ENCODE measurements at places on chromosomes 2 and 18.

- no peak for DNase-seq
These were observed 297.9 kb downstream of the RDH14 start for GRCh38 chr2:18262601-18263000.

DNA sequence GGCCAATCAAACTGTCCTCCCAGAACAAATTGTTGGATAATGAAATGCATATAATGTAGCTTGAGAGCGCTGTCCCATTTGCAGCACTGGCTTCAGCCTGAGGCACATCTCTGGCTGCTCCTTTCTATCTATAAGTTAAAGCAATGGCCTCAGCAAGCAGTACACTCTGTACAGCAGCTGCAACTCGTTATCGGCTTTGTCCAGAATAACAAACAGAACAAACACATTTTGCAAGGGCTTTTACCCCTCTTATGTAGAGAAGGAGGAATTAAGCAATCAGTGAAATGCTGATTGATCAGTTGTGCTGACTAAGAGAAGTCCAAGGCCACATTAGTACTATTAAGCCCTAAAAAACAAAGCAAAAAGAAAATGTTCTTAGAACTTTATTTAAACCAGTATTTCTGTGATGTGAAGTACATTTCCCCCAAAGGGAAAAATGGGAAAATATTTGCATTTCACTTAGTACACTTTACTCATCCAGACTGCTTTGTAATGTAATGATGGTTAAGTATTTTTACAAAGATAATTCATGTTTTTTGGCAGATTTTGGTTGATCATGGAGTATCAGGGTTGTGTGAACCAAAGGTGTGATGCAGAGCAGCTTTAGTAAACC, 15.0 kb upstream of the CPS1 start:
- DNase-seq: no peak

GRCh38 chr2:192885569-192886160, 690.9 kb upstream of the TMEFF2 start:
- no peak for DNase-seq

DNA sequence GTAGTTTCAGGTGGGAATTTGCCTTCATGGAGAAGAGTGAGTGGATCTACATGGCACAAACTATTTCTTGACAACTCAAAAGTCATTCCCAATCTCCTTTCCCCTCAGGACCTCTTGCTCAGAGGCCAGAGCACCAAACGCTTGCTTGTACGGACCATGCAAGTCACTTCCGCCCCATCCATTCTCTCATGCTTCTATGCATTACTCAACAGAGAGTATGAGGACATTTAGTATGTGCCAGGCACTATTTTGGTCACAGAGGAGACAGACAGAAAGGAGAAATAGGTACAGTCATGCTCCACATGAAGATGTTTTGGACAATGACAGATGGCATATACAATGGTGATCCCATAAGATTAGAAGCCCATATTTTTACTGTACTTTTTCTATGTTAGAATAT, 117.5 kb downstream of the ACTR3 start:
- no peak for DNase-seq

DNA sequence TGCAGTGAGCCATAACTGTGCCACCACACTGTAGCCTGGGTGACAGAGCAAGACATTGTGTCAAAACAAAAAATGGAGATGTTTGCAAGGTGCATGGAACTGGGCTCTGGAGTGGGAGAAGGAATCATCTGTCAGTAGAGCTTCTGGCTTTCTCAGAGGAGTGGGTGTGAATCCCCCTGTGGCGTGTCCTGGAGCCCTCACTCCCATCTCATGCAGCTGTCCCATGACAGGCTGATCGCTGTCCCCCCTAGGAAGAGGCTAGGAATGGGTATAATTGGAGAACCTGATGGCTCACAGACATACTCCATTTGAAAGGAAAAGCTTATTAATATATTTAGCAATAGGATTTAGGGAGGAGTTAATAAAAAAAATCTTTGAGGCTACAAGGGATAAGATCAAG, 125.8 kb upstream of the EPB41L3 start:
- DNase-seq: no peak

- DNase-seq: no peak
These were observed 272.9 kb downstream of the TGIF1 start for GRCh38 chr18:3722649-3723433.

GRCh38 chr2:19392191-19392590, 33.8 kb upstream of the OSR1 start:
- no peak for DNase-seq

DNA sequence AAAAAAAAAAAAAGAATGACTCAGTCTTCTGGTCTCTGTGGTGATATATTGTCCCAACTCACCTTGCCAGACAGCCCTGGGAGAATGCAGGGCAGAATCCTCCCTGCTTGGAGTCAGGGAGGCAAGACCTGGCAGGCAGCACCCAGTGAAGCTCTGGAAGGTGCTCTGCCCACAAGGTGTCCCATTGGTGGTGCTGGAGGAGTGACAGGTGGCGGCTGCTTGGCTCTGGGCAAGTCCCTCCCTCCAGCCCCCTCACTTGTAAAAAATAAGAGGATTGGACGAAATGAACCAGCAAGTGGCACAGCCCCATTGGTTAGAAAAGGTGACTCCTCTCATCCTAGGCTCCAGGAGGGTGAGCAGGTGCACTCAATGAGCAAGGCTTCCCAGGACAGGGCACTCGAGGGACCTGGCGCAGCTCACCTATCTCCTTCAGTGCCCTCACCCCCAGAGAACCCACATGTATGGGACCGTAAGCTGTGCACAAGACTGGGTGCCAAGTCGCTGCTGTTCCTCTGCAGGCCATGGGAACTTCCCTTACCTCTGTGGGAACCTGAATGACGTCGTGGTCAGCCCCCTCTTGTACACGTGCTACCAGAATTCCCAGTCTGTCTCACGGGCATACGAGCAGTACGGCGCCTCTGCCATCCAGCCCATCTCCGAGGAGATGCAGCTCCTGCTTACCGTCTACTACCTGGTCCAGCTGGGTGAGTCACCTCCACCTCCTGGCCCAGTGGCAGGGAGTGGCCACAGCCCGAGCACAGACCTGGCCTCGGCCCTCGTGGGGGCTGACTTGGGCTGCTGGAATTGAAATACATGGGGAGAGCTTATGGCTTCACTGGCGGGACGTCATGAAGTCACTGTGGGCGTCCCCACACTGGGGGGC, 54.6 kb downstream of the GREB1 start:
- DNase-seq: peak; percentile 47

GRCh38 chr2:620471-621302, 56.5 kb downstream of the TMEM18 start:
- peak; percentile 25 for DNase-seq

DNA sequence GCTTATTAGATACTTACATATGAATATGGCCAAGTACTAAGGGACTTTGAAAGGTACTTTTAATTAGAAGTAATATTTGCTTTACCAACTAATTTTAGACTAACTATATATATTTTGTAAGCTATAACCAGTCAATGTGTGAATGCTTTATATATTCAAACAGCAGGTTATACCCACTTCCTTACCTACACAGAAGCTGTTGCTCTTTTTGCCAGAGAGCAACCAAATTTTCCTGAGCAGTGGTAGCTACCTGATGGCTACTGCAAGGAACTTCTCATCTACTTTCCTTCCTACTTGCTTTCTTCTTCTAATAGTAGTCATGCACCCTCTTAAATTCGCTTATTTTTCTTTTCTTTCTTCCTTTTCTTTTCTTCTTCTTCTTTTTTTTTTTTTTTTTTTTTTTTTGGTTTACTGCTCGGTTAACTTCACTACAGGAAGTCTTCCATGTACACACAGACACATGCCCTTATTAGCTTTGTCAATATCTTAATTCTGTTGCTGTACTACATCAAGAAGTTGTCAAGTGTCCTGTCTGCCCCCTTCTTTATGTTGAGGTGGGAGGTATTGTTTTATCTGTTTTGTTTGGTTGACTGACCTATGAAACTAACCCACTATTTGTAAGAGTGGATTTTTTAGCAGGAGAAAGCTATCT, 95.0 kb downstream of the EPC2 start:
- no peak for DNase-seq

- no peak for DNase-seq
These were observed 27.6 kb upstream of the UGP2 start for GRCh38 chr2:63814114-63814513.

DNA sequence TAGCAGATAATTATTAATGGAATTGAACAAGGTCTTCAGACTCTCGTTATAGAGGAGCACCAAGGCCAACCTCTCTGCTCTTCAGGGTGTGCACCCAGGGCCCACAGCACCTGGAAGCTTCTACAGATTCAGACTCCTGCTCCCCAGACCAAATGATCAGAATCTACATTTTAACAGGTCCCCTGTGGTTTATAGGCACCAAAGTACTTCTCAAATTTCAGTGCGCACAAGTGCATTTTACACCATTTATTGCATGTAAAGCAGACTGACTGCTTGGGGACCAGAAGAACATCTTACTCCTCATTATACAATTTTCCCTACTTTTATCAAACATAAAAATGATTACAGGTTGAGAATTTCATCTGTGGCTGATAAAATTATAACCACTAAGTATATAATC, 163.9 kb downstream of the COL4A4 start:
- no peak for DNase-seq

- no peak for DNase-seq
These were observed 19.1 kb upstream of the LRRTM1 start for GRCh38 chr2:80323610-80324009.

GRCh38 chr18:22451796-22452195, 34.1 kb upstream of the CTAGE1 start:
- DNase-seq: peak; percentile 76

GRCh38 chr18:69022426-69022825, 224.5 kb downstream of the CCDC102B start:
- DNase-seq: no peak

DNA sequence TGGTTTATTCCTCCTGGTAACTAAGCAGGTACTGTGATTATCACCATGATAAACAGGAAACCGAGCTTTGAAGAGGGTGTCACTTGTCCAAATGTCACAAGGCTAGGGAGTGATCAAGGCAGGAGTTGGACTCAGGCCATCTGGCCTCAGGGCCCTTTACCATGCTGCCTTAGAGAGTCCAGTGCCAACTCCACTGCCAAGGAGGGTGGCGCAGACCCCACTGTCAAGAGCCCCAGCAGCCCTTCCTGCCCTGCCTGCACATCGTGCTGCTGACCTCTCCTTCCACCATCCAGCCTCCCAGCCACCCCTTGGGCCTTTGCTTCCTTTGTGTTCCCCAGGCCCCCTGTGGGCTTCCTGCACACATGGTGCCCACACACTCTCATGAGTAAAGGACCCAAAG, 48.3 kb downstream of the TNS1 start:
- no peak for DNase-seq

DNA sequence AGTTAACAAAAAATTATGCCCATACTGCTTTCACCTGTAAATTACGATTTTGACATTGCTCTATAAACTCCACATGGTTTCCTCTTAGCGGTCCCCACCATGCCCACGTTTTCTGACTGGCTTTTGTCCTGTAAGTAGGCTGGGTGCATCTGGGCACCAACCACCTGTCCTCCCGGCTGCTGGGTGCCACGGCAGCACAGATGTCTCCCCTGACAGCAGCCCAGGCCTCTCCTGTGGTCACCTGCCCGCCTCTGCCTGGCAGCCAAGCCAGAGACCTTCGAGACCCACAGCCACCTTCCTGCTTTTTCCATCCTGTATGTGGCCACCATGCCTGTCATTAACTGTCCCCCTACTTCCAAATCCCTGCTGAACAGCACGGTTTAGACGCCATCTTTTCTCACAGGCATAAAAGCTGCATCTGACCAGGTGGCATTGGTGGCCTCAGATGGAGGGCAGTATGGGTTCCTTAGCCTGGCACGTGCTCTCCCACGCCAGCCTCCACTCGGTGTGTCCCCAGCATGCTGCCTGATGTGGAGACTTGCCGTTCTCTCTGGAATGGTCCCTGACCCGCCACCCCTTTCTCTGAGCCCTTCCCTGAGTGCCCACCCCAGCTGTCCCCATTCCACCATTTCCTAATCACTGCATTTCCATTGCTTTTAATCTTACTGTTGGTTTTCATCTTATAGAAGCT, 18.9 kb downstream of the SNORC start:
- DNase-seq: no peak

Data from H9 (cell line).